ENCODE measurements at places on chromosomes 4 and X.

GRCh38 chrX:15043538-15043937 lies 170.3 kb downstream of the MOSPD2 start:
- DNase-seq: no peak

- DNase-seq: no peak
Observed at GRCh38 chr4:186749611-186750281, 26.1 kb upstream of the FAT1 start.

- DNase-seq: no peak
Observed at GRCh38 chr4:161642708-161643107, 521.1 kb downstream of the FSTL5 start.

- no peak for DNase-seq
Observed at GRCh38 chr4:120672076-120672475, 250.4 kb downstream of the PRDM5 start.

DNA sequence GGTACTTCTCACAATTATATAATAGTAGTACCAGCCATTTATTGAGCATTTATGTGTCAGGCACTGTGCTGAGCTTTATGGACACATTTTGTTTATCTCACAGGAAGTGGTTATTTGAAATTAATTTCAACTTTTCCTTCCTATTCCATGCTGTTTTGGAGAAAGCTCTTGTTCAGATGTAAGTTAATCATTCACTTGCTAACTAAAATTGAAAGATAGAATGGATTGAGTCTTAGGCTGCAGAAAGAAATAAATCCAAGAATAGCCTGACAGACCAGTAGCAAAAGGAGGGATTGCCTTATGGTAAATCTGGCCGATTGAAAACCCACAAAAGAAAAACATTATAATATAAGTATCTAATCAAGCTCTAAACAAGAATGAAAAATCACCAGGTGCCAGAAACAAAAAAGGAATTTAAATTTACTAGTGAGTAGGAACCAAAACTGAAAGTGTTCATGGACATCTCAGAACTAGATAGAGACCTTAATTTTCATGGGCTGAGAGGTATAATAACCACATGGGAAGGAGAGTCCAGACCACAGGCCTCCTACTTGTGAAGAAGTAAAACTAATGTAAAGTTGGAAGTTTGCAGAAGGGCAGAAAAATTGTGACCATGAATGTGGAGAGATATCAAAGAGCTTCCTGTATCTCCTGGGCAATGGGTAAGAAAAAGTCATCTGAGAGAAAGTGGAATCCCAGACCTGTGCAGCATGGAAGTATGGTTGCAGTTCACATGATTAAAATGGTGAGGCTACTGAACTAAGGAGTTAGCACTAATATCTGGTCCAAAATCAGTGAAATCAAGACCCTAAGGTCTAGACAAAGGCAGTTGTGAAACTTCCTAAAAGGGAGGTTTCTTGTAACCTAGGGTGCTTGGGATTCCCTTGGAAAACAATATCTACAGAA lies 38.0 kb downstream of the RADX start:
- DNase-seq: no peak

DNA sequence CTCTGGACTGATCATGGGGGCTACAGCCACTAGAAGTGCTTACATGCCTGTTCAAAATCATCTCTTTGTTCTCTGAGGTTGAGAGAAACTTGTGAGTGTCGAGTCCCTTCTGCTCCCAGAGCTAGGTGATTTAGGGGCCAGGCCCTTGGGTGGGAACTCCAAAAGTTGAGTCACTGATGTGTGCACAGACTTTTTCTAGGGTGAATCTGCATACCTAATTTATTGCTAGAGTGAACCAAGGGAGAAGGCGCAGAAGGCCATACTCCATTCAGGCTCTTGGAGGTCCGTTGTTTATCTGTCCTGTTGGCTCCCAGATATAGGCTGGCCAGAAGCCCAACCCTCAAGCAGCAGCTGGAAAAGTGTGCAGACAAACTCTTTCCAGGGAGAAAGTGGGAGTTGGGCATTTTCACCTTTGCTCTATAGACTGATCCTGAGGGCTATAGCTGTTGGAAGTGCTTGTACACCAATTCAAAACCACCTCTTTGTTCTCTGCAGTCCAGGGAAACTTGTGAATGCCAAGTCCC lies 80.8 kb upstream of the ARX start:
- no peak for DNase-seq

DNA sequence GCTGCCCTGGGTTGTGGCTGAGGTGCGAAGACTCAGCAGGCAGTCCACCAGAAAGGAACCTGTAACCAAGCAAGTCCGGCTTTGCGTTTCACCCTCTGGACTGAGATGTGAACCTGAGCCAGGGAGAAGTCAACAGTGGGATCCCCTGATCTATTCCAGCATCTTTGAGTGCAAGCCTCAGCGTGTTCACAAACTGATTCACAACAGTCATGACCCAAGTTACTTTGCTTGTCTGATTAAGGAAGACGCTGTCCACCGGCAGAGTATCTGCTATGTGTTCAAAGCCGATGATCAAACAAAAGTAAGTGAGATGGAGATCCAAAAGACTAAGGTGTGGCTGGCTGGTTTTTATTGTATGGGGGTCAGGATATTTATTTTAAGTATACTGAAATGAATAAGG lies 11.3 kb downstream of the TBC1D1 start:
- DNase-seq: no peak

- DNase-seq: no peak
Observed at GRCh38 chr4:124810827-124811226, 98.3 kb upstream of the ANKRD50 start.

GRCh38 chr4:15961781-15962510 lies 1.0 kb downstream of the FGFBP2 start:
- no peak for DNase-seq

- DNase-seq: no peak
Observed at GRCh38 chrX:20300822-20301221, 34.1 kb upstream of the RPS6KA3 start.

DNA sequence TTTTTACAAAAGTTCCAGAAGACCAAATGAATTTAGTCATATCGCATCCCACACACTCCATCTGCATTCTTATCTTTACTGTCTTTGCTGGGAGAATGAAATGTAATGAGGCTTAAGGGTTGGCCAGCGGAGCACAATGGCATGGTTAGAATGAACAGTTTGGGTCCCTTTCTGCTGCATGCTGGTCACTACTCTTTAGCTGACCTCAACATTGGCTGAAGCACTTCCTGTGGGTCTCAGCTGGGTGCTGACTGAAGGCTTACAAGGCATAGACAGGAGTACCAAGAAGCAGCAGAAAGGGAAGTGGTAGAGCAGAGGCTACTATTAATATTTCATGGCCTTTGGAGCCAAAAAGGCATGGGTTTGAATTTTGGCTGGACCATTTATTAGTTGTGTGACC lies 159.4 kb upstream of the GPC4 start:
- DNase-seq: no peak

GRCh38 chr4:97300561-97300960 lies 842.7 kb downstream of the STPG2 start:
- DNase-seq: no peak

DNA sequence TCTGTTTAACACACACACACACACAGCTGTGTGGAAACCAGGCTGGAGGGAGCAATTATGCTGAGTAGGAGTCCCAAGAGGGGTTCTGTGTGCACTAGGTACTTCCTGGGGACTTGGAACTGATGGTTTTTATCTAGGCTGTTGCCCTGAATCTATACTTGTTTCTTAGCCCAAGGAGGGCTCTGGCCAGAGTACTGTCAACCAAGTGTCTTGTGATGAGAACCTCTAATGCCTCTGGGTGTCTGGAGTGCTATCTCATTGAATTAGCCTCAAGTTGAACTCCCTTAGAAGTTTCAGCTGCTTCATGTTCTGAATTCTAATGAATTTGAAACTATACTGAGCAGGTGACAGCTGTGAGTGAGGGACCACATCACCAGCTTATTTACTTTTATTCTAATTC lies 16.6 kb downstream of the ARHGAP24 start:
- DNase-seq: no peak

GRCh38 chr4:183919141-183919540 lies 14.0 kb downstream of the STOX2 start:
- no peak for DNase-seq

DNA sequence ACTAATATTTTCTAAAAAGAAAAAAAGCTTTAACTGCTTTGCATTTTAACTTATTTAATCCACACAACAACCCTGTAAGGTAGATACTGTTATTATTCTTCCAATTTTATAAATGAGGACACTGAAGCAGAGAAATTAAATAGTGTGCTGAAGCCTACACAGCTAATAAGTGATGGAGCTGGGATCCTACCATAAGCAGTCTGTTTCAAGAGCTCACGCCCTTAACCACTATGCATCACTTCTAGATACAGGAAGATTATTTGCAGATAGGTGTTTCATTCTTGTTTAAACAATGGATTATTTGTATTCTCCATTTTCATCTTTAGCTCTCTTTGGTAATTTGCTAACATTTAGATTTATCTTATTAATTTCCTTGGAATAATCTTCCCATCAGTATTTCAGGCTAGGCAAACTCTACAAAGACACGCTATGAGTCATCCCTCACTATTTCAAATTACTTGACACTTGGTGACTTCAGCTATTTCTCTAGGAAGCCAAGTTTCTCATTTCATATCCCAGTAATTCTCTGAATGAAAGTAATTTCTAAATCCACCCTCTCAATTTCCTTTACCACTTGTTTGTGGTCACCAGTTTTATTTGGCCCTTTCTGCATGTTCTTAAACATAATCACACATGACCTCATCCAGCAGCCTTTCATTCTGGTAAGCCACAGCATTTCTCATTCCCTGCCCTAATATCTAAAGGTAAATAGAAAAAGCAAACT lies 67.3 kb downstream of the ASB9 start:
- DNase-seq: no peak

GRCh38 chrX:6660567-6661264 lies 125.8 kb upstream of the VCX3A start:
- no peak for DNase-seq

GRCh38 chr4:120921456-120922380 lies 808 bp downstream of the PRDM5 start:
- peak; percentile 65 for DNase-seq

DNA sequence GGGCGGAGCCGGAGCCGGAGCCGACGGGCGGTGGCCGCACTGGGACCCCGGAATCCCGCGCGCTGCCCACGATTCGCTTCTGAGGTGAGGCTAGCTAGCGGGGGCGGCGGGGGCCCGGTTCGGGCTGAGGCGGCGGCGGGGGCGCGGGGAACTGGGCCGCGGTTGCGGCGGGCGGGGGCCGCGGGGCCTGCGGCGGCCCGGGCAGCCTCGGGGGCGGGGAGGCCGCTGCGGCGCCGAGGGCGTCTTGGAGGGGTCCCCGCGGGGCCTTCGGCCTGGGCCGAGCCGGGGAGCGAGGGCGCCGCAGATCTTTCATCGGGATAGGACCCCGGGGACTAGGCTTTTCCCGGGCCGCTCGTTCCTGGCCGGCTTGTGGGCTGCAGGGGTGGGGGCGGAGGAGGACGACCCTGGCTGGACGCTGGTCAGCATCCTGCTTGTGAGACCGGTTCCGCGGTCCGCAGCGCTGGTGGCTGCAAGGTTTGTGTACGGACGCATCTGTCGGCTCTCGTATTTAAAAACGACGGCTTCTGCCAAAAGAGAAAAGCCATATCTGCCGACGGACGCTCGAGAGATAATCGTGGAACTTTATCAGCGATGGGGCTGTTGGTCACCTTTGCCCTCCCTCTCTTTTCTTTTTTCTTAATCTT lies 419 bp downstream of the ADD1 start:
- DNase-seq: no peak

DNA sequence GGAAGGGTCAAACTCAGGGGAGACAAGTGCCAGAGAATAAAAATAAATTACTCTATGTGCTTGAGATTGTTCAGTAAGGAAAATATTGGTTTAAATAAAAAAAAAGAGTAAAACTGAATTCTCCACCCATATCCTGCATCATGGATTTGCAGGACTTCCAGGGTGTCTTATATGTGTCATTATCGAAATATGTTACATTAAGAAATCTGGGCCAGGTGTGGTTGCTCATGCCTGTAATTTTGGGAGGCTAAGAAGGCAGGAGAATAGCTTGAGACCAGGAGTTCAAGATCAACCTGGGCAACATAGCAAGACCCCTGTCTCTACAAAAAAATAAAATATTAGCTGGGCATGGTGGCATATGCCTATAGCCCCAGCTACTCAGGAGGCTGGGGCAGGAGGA lies 104.9 kb downstream of the PPP3CA start:
- DNase-seq: no peak

- DNase-seq: no peak
Observed at GRCh38 chrX:71105628-71106027, 912 bp downstream of the CXorf65 start.

GRCh38 chr4:128483816-128484215 lies 196.2 kb upstream of the PGRMC2 start:
- no peak for DNase-seq

DNA sequence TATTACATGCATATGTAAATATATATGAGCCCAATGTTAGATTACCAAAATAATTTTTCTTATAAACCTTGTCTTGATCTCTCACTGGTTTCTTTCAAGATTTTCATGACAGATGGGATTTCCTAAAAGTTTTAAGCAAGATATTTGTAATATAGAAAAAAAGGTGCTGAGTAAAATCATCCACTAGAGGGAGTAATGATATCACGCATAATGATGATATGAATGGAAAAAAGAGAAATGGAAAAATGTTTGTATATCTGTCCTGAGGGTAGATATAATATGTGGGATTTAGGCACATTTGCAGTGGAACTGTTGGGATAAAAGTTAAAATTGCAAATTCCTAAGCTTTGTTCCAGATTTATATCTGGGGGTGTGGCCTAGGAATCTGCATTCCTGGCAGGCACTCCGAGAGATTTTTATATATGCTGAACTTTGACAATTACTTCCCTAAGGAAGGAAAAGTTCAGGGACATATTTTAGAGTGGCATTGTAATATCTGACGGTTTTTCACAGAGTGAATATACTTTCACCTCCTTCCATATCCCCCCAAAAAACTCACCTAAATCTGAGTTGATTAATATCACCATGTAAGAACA lies 60.5 kb downstream of the TMA16 start:
- no peak for DNase-seq

DNA sequence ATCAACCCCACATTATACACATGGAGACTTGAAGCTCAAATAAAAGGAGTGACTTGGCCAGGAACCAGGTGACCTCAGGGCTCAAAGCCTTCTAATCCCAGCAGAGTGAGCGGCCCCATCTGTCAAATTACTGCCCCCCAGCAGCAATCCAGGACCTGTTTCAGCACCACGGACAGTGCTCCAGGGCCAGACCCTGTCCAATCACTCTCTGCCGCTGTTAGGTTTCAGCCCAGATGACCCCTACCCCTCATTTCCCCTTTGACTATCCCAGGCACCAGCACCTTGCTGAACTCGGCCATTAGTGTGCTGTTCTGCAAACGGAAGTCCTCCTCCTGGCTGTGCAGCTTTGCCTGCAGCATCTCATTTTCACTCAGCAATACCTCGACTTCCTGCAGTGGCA lies 5.1 kb downstream of the GRIPAP1 start:
- peak; percentile 45 for DNase-seq

DNA sequence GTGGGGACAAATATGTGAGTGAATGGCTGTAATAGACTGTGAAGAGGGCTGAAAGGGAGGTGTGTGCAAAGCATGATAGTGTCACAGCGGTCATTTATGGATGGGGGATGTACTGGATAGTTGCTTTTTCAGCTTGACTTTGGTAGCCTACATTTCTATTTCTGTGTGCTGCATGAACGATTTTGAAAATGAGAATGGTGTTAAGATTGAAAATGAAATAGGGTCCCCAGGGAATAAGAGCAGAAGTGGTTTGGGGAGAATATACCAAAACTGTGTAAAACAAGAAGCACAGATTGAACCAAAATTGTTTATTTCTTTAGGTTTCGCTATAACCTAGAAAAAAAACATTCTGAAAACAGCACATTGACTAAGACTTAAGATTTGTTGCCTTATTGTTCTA lies 58.8 kb upstream of the CLNK start:
- no peak for DNase-seq

GRCh38 chr4:113636438-113636818 lies 125.1 kb downstream of the CAMK2D start:
- no peak for DNase-seq

GRCh38 chrX:31702222-31702621 lies 630.4 kb upstream of the FTHL17 start:
- DNase-seq: no peak
